ENCODE measurements at places on chromosomes 2 and 18.
A peak's percentile ranks its signal among the peaks of the same experiment; 100 is the strongest.

DNA sequence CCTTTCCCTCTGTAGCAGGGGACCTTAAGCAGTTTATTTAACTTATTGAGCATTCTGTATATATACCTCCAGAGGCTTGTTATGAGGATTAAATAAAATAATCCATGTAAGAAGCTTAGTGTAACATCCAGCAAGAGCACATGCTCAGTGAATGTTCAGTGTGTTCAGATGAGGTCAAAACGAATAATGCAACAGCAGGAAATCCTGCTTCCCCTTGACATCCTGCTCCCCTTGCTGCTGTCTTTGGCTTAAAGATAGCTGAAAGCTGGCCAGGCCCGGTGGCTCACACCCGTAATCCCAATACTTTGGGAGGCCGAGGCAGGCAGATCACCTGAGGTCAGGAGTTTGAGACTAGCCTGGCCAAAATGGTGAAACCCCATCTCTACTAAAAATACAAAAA, 68.7 kb downstream of the COL4A4 start:
- no peak for DNase-seq

- DNase-seq = no peak
Observed at GRCh38 chr2:36059691-36060090, 295.9 kb upstream of the CRIM1 start.

DNA sequence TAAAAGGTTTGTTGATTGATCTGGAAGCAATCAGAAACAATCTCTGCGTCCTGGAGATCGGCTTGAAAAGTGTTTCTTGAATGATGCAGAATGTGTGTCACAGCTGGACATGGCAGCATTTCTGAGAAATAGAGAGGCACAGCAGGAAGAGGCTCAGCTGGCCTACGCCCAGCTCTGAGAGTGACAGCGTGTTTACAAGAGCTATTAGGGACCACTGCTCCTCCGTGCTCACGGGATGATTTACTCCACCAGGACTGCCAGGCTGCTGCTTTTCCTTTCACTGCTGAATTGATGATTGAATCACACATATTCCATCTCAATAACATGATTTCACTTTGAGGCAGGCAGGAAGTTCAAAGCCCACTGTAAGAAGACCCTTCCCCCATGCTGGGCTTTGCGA, 62.8 kb downstream of the GALNT14 start:
- no peak for DNase-seq

DNA sequence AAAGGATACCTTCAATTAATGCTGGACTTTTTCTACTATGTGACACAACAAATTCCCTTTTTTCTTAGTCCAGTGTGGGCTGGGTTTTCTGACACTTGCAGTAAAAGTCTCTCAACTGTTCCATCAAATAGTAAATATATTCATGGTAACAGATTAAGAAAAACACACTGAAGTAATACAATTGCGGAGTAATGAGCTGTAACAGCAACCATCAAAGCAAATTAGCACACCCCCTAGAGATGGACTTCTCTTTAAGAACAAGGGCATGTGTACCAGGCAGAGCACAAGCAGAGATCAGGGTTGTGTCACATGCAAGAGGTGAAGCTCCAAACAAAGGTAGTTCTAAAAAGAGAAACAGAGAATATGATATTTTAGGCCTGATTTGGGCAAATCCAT, 72.7 kb upstream of the CHRNA1 start:
- DNase-seq = no peak

DNA sequence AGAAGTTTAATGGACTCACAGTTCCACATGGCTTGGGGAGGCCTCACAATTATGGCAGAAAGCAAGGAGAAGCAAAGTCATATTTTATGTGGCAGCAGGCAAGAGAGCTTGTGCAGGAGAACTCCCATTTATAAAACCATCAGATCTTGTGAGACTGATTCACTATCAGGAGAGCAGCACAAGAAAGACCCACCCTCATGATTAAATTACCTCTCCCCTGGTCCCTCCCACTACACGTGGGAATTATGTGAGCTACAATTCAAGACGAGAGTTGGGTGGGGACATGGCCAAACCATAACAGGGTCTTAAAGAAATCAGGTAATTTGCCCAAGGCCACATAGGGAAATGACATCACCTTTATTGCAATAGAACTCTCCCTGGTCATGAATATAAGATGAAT, 1073.3 kb upstream of the ACVR2A start:
- DNase-seq = no peak

- DNase-seq = no peak
Observed at GRCh38 chr2:189297446-189297845, 117.9 kb upstream of the COL5A2 start.

DNA sequence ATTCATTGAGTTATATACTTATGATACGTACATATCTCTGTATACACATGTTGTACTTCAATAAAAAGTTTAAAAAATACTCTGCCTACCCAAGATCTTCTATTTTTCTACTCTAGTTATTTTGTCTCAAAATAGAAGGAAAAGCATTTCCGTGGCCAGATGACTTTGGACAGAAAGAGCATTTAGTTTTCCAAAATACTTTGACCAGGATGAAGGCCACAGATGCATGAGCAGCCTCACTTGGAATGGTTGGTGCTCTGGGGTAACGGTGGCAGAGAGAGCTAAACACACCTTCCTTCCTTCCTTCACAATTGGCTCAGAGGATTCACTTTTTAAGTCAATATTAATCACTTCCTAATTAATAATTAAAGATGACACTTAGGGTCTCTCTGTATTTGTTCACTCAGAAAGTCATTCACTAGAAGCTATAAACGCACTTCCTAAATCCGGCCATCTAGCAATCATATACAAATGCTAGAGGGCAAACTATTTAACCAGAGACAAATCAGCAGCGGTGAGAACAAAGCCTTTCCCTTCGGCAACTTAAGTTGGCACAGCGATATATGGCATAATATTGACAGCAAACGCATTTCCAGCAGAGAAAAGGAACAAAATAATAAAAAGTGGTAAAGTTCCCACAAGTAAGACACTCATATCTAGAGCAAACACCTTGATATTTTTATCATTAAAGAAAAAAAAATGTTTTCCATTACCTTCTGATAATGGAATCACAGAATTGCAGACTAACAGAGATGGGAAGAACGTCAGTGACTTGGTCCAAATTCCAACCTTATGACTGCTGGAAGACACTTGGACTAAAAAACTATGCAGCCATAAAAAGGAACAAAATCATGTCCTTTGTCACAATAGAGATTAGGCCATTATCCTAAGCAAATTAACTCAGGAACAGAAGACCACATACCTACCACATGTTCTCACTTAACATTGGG, 55.9 kb upstream of the NARS1 start:
- no peak for DNase-seq

GRCh38 chr2:10865841-10866240, 45.9 kb upstream of the KCNF1 start:
- no peak for DNase-seq

- DNase-seq = no peak
Observed at GRCh38 chr2:239519921-239520585, 119.2 kb upstream of the HDAC4 start.

GRCh38 chr2:29063646-29064345, 10.5 kb downstream of the PCARE start:
- peak; percentile 65 for DNase-seq

GRCh38 chr2:47907039-47907781, 912 bp upstream of the FBXO11 start:
- DNase-seq = peak; percentile 5

DNA sequence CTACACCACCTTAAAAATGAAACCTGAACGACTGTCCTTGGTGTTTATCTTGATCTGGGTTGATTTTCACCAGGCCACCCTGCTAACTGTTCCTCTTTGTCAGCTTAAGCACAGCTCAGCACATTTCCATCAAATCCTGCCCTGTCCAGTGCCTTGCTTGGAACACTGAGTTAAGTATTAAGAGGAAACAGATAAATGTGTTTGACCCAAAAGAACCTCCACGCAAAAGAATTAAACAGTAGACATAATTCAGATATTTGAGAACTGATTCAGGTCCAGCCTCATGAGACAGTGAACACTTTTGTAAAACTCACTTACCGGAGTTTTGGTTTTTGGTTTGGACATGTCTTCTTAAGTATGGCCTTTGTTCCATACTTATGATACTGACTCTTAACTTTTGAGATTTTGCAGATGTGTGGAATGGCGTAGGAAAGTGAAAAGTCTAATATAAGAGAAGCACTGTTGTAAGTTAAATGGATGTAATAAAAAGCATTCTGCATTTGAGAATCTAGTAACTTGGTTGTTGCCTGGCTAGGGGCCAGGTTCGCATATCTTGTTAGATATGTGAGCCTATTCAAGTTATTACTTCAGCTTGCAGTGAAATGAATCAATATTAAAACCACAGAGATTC, 88.9 kb upstream of the SERPINE2 start:
- DNase-seq = no peak

- DNase-seq = no peak
Observed at GRCh38 chr2:50791271-50791670, 240.7 kb downstream of the NRXN1 start.

GRCh38 chr18:9174302-9174701, 37.7 kb downstream of the ANKRD12 start:
- no peak for DNase-seq

- DNase-seq = no peak
Observed at GRCh38 chr2:202682274-202682673, 47.5 kb downstream of the FAM117B start.

- no peak for DNase-seq
Observed at GRCh38 chr2:167335541-167335992, 447.3 kb downstream of the XIRP2 start.

DNA sequence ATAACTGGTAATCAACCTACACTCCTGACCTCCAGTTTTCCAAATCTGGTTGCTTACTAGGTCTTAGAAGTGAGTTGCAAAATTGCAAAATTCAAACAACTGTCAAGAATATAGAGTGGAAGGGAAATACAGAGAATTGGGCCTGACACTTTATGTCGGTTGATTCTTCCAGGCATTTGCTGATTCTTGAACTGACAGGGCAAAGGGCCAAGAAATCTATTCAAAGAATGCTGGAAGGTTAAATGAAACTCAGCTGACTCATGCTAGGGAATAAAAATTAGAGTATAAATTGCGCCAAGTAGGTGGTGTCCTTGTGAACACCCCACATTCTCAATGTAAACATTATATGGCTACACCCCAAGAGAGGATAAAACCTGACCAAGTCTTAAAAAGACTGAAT, 21.5 kb upstream of the ZSCAN30 start:
- no peak for DNase-seq

- peak; percentile 30 for DNase-seq
Observed at GRCh38 chr2:151437630-151438029, 27.9 kb downstream of the RIF1 start.

- no peak for DNase-seq
Observed at GRCh38 chr2:213703406-213704098, 419.3 kb downstream of the SPAG16 start.

GRCh38 chr18:58730618-58731017, 59.4 kb downstream of the MALT1 start:
- DNase-seq = no peak

DNA sequence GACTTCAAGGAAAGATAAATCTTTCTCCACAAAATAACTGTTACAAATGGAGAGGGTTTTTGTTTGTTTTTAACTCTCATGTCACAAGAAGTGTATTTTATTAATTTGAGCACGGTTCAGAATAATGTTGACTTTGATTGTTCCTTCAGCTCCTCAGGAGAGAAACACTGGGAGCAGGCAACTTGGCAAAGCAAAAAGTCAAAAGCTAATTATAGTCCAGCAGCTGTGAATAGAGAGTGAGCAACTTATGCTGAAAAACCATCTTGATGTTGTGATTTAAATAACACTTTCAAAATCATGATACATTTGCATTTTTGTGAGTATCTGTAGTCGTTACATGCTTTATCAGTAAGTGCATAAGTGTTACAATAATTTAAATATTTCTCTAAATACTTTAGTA, 37.5 kb upstream of the TTN start:
- DNase-seq = no peak

DNA sequence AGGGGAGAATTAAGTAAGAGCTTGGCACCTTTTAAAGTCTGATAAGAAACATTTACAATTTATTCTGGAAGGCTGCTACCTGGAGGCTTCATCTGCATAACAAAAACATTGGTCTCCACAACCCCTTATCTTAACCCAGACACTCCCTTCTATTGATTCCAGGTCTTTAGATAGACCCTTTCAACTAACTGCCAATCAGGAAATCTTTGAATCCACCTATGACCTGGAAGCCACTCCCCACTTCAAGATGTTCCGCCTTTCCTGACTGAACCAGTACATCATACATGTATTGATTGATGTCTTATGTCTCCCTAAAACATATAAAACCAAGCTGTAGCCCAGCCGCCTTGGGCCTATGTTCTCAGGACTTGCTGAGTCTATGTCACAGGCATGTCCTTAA, 289.4 kb downstream of the AGPS start:
- no peak for DNase-seq

DNA sequence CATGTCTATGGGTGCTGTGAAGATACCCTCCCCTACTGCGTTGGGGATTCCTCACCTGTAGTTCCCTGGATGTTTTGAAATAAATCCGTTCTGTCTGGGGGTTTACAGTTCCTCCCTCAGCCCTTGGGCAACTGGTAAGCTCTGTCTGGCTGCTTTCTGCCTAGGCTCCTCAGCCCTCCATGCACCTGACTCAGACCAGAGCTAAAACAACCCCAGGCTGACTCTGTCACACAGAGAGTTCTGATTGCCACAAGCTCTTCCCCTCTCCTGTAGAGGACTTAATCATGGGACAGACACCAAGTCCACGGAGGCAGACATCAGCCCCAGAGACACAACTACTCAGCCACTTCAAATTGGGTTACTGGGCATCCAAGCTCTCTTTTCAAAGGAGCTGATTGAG, 6.3 kb downstream of the VIT start:
- no peak for DNase-seq

- peak; percentile 4 for DNase-seq
Observed at GRCh38 chr2:53058526-53058925, 709.1 kb upstream of the CHAC2 start.

- DNase-seq = no peak
Observed at GRCh38 chr2:5236249-5236648, 455.9 kb upstream of the SOX11 start.

- peak; percentile 30 for DNase-seq
Observed at GRCh38 chr2:110113961-110114591, 1.5 kb downstream of the MALL start.

Data from AG20443 (cell line).